GM23248 (cell line): ENCODE measurements at places on chromosomes 7 and 10.

GRCh38 chr7:128008141-128008540, 23.1 kb downstream of the LRRC4 start:
- no peak for DNase-seq

DNA sequence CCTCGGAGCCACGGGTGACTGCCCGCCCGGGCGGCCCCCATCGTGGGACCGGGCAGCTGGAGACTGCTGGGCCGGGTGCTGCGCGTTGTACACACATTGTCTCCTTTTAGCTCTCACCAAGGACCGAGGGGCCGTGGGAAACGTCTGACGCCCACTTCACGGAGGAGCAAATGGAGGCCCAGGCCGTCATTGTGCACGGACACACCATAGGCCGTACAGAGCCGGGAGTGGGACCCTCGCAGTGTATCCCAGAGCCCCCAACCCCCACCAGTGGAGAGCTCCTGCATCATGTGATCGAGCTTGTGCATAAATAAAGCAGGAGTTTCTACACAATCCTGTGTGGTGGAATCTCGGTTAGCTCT, 722 bp downstream of the DENND10 start:
- no peak for DNase-seq

- DNase-seq: no peak
Measured at GRCh38 chr10:565676-566075, 123.8 kb downstream of the DIP2C start.

- no peak for DNase-seq
Measured at GRCh38 chr7:30511973-30512662, 7.5 kb upstream of the GGCT start.

DNA sequence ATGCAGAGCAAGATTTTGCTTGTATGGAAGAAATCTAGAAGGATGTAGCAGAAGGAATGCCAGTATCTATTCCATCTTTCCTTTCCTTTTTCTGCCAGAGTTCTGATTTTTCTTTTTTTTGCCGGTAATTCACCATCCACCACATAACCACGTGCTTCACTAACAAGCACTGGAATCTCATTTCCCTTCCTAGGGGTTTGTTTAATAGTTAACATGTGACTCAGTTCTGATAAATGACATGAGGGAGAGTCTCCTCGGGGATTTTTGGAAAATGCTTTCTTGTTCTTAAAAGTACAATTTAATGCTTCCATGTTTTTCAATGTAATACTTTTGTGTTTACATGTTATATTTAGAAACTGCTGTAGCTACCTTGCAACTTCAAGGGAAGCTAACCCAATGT, 590.2 kb downstream of the SH2D4B start:
- DNase-seq: no peak

DNA sequence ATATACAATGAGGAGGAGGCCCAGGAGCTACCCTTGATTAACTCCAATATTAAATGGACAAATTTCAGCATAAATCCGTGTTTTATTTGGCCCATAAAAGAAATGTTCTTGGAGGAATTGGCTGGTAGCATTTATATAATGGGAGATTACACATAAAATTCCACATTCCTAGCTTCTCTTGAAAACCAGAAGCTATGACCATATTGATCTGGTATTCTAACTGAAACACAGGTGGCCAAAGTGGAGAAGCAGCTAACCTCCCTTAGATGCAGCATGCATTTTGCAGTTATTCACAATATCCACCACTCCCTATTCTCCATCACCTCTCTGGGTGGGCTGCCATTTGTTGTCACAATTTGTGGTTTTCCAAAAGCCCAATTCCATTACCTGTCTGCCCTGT, 148.8 kb upstream of the CACNA2D1 start:
- no peak for DNase-seq

DNA sequence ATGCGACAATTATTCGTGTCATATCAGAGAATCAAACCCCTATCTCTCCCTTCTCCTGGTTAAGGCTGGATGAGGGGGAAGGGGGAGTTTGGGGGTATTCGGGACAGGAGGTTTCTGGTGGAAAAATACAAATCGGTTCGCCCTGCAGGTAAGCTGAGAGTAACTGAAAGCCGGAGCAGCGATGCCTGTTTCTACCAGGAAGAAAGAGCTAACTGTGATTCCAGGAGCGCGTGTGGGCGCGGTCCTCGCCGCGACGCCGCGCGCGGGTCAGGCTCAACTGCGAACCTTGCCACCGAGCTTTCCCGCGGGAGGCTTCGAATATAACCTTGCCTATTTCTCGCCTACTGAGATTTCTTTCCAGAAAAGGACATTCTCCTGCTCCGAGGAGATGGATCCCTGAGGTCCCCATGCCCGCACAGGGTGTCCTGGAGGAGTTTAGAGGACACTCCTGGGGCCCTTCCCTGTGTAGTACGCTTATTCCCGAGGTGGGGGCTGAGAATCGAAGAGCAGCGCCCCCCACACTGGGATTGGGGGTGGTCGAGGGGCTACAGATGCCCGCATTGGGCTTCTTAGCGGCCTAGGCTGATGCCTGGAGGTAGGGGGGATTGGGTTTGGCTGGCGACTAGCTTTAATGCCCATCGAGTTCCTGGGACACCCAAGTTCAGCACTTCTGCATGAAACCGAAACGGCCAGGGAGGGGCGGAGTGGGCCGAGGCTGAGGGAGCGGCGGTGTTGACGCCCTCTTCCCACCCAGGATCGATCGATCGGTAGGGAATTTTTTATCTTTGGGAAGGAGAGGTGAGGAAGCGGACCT, 13.0 kb upstream of the DLX6 start:
- DNase-seq: no peak

DNA sequence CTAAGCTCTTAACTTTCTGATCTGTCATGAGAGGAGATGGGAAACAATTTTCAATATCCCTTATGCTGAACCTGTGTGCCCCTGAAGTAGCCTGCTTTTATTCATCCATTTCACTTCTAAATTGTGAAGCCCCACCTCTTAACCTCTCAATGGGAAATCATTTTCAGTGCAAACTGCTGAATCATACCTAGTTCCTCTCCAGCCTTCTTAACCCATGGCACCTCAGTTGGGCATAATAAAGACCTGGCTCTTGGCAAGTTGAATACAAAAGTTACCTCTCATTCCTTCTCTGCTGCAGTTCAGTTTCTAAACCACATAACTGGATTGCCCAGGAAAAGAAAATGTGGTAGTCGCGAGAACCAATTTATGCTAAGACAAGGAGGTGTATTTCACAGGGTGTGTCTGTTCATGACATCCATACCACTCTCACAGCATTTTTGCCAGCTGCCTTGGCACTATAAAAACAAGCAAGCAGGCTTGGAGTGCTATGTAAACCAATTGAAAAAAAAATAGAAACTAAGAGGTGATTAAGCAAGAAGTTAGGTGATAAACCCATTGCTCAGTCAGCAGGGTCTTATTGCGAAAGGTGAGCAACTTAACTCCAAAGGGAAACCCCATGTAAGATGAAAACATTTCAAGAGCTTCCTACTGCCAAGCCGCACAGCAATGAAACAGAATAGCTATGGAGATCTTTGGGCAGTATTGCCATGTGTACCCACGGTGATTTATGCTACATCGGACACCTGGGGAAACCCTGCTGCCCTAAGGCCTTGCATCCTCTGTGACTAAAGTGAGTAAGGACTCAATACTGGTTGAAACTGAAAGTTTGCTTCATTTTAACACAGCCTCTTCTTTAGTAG, 57.0 kb upstream of the DKK1 start:
- peak; percentile 29 for DNase-seq

DNA sequence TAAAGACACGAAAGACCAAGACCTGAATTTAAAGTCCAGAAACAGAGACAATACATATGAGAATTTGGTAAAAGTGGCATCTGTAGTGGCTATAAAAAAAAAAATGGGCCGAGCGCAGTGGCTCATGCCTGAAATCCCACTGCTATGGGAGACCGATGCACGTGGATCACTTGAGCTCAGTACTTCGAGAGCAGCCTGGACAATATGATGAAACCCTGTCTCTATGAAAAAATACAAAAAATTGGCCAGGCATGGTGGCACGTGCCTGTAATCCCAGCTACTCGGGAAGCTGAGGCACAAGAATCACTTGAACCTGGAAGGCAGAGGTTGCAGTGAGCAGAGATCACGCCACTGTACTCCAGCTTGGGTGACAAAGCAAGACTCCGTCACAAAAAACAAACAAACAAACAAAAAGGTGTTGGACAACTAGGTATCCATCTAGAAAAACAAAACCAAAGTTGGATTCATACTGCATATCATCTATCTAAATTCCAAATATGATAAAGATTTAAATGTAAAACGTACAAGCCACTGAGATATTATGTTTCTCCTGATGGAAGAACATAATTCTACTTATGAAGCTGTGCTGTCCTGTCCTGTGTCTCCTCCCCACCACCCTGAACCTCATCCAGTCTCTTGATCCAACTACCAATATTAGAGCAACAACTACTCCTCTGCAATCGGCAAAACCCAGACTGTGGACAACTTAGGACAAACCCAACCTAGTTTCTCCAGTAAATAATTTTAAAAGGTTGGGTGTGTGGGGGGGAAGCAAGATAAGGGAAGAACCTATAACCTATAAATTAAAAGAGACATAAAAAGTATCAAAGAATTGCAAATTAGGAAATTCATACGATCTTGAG, 53.7 kb downstream of the ATAD1 start:
- DNase-seq: no peak
